ENCODE measurements at places on chromosomes 7 and 10. TPM values are rescaled to one million over a fixed set of nuclear protein-coding genes. Genes with fewer than 3 reads are reported as not detected.

DNA sequence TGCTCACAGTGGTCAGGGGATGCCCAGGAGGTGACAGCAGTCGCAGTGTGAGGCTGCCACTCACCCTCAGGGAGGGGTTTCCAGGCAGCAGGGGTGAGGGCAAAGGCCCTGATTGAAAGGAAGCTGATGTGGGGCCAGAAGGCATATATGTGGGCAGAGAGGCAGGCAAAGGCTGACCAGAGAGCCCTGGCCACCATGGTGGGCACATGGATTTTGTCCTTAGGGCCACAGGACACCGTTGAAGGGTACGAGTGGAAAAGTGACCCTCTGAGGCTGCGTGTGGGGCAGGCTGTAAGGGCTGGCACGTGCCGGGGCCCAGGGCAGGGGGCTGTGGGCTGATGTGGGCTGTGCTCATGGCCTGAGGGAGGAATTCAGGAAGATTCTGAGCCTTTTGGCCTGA is 57.5 kb upstream of the ZNF32 start:
- DNase-seq: no peak

TBL2 gene
- total RNA-seq: 70.7 TPM

CCDC3 gene
- 0.03 TPM for total RNA-seq

DNA sequence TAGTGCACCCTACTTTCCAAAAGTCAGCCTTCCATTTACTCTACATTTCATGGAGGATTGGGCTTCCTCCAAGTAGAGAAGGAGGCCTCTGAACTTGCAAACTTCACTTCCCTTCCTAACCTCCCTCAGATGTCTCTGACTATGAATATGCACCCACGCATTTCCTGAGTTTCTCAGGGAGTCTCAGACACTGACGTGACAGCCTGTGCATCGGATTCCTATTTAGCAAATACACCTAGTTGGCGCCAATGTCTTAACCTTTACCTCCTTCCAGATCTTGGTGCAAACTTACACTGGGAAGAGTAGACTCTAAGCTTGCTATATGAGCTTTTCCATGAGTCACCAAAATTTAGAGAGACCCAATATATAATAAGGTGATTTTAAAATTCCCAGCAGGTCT is 920.1 kb upstream of the AUTS2 start:
- no peak for DNase-seq

OR6V1 gene
- not detected for total RNA-seq

TEX36 gene
- not detected for total RNA-seq

DNA sequence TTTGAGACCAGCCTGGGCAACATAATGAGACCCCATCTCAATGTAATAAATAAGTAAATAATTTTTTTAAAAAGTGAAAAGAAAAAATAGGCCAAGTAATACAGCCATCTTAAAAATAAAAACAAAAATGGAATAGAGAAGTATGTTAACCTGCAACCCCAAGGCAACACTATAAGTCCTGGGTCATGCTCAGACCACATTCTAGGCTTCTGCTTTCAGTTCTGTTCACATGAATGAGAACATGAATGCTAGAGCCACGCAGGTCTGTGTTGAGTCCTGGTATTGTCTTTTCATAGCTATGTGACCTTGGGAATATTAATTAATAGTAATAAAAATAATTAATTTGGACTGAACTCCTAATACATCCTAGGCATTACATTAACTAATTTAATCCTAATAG is 284.0 kb downstream of the AUTS2 start:
- no peak for DNase-seq

GRCh38 chr10:62148155-62148554 is 120.5 kb downstream of the RTKN2 start:
- no peak for DNase-seq

DNA sequence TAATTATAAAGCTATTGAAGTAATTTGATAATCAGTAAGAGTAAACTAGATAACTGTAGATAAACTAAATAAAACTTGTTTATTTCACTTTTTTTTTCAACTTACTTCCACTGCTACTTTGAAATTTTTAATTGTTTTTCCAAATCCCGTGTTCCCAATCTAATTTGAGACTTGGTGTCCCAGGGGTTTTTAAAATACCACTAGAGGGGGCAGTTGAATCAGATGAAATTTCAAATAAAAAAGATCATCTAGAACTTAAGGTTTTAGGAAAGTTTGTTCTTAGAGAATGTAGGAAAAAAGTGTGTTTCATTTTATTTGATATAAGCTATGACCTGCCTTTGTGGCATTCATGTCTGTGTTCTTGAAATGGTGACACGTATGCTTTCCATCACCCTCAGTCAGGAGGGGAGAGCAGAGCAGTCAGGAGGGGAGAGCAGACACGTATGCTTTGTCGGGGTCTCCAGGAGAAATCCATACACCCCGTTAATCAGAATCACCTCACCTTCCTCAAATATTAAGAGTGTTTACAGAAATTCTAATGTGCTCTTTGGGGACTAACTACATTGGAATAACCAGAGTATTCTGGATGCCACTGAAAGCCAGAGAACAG is 49.9 kb downstream of the C10orf67 start:
- no peak for DNase-seq

- DNase-seq: no peak
Measured at GRCh38 chr10:43958964-43959363, 310.3 kb upstream of the ZNF32 start.

CNPY1 gene
- total RNA-seq: not detected

GRCh38 chr7:39592586-39592985 is 26.4 kb downstream of the YAE1 start:
- peak; percentile 72 for DNase-seq

DNA sequence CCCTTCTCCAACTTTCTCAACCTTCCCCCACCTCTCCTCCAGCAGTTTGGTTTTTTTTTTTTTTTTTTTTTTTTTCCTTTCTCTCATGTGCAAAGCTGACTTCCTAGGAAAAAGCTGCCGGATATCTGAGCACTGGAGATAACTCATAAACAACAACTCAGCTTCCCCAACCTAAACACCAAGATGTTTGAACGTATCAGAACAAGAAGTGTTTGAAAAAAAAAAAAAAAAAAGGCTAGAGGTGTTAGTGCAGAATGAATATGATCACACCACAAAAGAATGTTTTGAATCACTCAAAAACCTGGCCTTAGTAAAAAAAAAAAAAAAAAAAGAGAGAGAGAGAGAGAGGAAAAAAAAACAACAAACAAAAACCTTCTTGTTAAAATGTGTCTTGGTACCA is 11.2 kb downstream of the GATA3 start:
- DNase-seq: peak; percentile 55

DNA sequence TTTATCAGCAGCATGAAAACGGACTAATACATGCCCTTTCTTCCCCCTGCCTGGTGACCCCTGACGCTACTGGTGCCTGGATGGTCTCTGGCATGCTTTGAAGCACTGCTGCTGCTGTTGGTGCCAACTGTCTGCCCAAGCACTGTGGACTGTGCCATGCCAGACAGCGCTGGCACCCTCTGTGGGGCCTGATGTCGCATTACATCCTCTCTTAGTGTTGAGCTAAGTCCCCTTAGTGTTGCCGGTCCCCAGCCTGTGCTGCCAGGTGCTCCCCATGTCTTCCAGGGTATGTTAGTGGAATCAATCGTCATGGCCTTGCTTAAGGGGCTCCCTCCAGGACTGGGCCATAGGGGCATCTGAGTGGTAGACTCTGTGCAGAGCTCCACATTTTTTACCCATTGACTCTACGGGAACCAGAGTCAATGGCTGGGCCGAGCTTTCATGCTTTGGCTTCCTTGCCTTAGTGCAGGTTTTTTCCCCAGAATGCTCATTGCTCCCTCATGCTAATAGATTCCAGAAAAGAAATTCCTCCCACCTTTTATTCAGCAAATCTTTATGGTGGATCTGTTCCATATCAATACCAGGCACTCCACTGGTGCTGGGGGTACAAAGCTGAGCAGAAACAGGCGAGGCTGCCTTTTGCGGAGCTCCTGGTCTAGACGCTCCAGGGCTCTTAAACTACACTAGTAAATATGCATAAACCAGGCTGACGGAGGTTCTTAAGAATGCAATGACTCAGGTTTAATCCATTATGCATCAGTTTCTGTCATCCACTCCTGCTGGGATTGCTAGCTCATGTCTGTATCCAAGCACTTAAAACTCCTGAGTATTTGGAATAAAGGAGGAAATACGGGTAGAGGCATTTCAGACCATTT is 21.8 kb upstream of the MRC1 start:
- DNase-seq: peak; percentile 97

GRCh38 chr10:27153329-27153728 is 855 bp downstream of the YME1L1 start:
- DNase-seq: no peak

- DNase-seq: peak; percentile 74
Measured at GRCh38 chr7:477626-478220, 41.9 kb downstream of the PDGFA start.

NDUFB8 gene
- total RNA-seq: 197 TPM

ZPBP gene
- total RNA-seq: not detected

Measured in A172 (cell line).